ENCODE measurements at places on chromosomes 1 and 21.

DNA sequence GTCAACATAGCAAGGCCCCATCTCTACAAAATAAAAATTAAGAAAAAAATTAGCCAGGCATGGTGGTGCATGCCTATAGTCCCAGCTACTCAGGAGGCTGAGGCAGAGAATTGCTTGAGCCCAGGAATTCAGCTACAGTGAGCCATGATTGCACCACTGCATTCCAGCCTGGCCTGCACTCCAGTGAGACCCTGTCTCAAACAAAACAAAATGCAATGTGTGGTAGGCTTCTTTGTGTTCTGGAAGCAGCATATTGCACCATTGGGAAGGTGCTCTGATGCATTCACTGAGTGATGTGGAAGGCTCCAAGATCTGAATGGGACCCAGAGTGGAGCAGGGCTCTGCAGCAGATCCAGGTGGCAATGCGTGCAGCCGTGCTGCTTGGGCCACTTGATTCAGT is 99.6 kb upstream of the COG2 start:
- DNase-seq, result no peak

DNA sequence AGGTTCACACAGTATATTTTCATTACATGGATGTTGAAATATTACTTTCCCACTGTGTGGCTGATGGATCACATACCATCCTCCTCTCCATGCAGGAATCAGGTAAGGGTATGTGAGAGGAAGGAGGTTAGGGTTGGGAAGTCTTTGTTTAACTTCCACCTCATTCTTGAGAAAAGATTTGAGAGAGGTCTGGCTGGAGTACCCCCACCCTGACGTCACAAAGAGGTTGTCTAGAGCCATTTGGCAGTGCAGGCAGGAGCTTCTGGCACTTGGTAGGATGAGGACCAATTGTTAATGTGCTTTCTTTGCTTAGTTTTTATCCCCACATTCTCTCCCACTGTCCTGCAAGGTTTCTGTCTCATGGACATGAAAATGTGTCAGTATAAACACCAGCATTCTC is 356.6 kb downstream of the DSCAM start:
- DNase-seq, result no peak

DNA sequence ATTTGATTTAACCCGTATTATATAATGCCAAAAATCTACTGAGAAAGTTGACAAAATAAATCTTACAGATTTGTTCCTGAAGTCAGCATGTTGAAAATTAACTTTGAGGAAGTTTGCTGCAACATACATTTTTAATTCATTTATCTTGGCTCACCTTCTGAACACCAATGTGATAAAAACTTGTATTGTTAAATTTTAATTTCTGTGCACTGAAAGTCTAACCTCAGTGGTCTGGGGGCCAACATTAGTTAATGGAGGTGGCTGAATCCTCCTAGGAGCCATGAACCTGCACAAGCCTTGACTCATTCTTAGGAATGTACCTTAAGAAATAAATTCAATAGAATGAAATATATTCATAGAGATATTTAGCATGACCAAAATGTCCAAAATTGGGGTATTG is 95.3 kb downstream of the ADSS2 start:
- DNase-seq, result no peak

DNA sequence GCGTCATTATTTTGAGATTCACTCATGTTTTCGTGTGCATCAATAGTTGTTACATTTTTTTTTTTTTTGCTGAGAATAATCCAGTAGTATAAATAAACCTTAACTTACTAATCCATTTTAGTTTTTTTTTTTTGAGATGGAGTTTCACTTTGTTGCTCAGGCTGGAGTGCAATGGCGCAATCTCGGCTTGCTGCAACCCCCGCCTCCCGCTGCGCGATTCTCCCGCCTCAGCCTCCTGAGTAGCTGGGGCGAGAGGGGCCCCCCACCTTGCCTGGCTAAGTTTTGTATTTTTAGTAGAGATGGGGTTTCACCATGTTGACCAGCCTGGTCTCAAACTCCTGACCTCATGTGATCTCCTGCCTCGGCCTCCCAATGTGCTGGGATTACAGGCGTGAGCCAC is 66.0 kb downstream of the CTH start:
- DNase-seq, result no peak

DNA sequence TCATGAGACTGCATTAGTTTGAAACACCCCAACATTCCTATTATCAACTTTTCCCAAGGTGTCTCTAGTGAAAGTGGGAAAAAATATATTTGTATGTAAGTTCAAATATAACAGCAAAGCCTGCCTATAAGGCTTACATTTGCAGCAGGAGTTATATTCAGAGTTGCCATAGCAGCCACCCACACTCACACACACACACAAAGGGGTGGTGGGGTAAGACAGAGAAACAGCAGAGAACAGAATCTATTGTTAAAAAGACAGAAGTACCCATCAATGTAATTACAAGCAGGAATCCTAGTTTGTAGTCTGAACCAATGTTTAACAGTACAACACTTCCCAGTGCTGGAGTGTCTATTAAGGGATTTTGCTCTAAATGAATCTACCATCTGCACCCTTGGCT is 55.0 kb downstream of the PLPPR5 start:
- no peak for DNase-seq

All from activated naive CD4-positive, alpha-beta T cell treated with anti-CD3 and anti-CD28 coated beads, Interleukin-2, amount 50 U/mL, for 16 hours (primary cell).